HT1080 (cell line): ENCODE measurements at places on chromosomes 6 and 20. TPM values are rescaled to one million over a fixed set of nuclear protein-coding genes. Genes with fewer than 3 reads are reported as not detected.

DNA sequence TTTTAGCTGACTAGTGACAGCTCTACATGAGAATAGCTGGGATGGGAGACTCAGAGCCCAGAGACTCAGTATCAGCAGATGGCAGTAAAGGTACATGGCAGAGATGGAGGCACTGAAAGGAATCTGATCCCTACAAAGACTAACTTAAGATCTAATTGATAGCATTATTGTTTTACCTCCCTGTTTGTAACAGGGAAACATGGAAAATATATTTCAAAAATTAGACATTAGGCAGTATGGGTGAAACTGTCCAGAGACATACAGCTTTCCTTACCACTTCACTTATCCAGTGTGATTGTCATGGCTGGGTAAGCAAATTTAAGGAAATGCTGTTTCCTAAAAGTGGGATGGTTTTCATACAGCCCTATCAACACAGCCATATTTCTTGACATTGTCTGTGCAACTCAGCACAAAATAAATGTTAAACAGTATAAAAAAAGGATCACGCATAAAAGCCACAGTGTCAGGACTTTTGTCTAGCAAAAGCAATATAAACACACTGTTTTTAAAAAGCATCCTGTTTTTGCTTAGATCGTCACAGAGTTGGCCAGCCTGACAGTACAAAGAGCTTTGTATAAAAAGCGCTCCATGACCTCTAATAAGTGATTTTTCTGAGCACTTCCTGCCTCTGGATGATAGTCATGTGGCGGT is 376.9 kb downstream of the PHF3 start:
- peak; percentile 50 for DNase-seq

The ITCH gene
- total RNA-seq: 25.4 and 32.5 TPM in 2 replicates

DNA sequence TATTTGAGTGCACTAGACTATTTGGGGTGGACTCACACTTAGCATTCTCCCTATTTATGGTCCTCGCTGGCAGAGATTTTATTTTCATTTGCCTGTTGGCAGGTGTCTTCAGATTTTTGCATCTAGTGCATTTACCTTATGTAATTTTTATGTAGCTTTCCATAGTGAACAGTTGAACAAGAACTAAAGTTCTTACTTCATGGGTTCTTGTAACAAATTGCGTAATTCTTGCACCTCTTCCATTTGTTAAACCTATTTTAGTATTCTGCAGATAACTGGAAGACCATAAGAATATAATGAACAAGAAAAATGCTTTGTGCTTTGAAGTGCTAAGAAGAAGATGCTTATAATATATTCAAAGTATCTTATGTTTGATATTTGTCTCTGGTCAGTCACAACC is 252.8 kb upstream of the MMS22L start:
- DNase-seq: no peak

GRCh38 chr20:3733119-3733995 is 872 bp downstream of the HSPA12B start:
- DNase-seq: no peak

- DNase-seq: no peak
These were observed 17.3 kb downstream of the TNFAIP3 start for GRCh38 chr6:137884149-137884909.

DNA sequence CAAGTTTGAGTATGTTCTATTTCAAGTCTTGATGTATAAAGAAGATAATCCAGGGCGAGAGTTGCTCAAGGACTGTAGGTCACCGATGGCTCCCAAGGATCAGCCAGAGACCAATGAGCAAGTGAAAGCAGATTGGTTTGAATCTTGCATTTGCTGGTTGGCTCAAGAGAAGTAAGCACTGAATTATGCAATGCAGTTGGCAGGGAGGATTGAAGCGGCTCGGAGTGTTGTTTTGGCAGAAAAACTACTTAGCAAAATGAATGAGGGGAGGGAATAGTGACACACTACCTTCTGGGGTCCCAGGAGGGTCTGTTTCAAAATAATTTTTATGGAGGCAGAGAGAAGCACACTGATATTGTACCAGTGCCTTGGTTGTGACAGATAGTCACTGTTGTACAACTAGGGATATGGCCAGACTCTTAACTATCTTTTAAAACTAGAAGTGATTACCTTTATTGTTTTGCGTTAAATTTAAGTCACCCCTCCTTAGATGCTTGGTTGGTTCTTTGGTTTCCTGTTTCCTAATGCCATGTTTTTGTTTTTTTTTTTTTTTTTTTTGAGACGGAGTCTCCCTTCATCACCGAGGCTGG is 15.7 kb downstream of the SASH1 start:
- no peak for DNase-seq
